ENCODE measurements at places on chromosomes 6 and 20.
A peak's percentile ranks its signal among the peaks of the same experiment; 100 is the strongest.

DNA sequence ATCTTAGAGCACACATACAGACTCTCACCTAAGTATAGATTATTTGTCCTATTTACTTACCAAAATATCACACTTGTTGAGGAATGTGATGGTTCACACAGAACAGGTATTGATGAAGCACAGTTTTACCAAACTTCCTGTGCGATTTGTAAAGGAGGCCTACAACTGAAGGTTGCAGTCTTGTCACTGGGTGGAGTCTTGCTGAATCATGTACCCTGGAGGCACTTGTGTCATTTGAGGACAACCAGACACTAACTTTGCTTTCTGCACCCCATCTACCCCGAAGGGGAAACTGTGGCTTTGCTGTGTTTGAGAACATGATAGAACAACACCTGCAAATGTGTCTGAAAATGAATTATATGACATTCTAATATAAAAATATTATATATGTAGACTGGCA is 32.4 kb upstream of the HINT3 start:
- no peak for DNase-seq

DNA sequence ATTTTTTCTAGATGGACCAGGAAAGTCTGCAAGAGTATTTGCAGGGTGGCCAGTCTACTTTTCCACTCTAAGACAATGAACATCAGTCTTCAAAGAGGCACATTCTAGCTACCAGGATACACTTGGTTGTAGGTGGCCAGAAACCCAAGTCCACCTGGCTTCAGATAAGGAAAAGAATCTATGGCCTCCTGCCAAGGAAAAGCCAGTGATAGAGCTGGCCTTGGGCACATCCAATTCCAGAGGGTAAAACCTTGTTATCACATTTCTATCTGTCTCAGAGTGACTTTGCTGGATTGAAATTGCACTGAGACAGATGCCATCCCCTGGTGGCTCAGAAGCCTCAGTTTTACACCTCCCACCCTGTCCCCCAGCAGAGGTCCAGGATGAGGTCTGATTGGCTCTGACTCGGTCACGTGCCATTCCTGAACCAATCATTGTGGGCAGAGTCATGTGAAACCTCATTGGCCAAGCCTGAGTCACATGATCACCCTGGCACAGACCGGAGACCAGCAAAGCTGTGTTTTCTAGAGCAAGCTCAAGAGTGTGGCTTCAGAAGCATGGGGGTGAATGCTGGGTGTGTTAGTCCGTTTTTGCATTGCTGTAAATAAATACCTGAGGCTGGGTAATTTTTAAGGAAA is 497.4 kb upstream of the SULF2 start:
- no peak for DNase-seq

DNA sequence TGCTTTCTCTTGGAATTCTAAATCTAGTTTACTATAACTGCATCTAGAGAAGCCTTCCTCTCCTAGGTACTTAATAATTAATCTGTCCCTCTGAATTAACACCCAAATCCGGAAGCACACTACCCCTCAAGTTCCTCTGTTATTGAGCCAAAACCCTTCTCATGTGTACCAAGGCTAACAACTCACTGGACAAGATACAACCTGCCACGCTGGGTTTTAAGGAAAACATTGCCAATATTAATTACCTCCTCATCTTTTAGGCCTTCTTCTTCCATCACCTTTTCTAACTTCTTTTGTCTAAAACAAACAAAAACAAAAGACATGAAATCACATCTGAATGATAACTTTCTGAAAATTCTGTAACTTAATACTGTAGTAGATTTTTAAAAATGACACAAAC is 21.9 kb downstream of the STK38 start:
- DNase-seq: no peak

DNA sequence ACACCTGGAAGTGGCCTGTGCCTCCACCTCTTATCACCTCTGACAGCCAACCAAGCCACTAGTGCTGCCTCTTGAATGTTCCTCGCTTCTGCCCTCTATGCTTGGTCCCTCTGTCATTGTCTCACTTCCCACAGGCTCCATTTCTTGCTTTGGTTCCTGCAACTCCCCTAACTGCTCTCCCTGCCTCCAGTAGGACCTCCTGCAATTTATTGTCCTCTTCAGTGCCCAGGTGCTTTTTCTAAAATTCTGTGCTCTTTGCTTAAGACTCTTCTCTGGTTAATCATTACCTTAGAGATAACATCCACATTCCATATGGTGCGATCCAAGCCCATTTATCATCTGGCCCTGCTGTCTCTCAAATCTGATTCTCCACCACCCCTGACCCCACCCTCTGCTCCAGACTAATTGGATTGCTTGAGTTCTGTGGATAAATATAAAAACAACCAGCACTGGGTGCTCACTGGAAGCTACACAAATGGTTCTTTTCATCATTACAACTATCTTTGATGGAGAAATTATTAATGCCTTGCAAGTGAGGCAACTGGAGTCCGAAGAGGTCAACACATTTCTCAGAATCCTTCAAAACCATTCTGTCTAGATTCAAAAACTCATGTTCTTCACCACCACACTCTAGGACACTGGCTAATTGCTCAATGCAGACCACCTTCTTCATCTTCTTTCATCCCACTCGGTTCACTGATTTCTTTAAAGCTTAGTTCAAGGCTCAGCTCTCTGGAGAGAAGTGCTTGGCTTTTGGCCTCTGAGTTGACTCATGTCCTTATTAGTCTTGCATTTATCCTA is 47.2 kb downstream of the FOXA2 start:
- DNase-seq: no peak

DNA sequence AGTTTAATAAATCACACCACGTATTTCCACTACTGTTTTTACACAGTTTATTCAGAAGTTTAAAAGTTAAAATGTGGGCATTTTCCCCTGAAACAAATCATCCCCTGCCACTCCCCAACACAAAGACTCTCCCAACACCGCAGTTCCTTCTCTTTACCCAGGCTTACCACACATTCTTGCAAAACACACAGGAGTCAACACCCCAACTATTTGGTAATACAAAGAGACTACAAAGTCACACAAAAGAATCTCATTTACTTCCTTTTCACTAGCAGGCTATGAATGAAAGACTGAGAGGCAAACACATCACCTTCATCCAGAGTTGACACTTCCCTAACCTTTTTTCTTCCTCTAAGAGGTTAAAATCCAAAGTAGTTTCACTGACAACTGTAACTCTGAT is 51.1 kb downstream of the KCTD20 start:
- DNase-seq: no peak

GRCh38 chr6:106113256-106113959 is 27.3 kb downstream of the PRDM1 start:
- no peak for DNase-seq

- DNase-seq: no peak
These were observed at the start of gene CD24 for GRCh38 chr6:106974336-106974998. CD24 (minus strand) TSS chr6:106974729; CDS start chr6:106974646, 83 bp downstream.

DNA sequence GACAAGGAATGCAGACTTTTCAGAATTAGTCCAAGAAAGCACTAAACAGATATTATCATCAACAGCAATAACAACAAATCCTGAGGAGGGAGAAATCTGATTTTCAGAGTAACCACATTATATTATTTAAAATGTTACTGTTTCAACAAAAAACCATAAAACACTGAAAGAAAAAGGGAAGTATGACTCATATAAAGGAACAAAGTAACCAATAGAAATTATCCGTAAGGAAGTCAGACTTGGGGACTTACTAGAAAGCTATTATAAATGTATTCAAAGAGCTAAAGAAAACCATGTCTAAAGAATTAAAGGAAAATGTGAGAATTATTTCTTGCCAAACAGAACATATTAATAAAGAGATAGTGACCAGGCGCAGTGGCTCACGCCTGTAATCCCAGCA is 98.1 kb downstream of the MYLK4 start:
- no peak for DNase-seq

GRCh38 chr20:31924561-31924960 is 27.3 kb downstream of the PDRG1 start:
- no peak for DNase-seq

DNA sequence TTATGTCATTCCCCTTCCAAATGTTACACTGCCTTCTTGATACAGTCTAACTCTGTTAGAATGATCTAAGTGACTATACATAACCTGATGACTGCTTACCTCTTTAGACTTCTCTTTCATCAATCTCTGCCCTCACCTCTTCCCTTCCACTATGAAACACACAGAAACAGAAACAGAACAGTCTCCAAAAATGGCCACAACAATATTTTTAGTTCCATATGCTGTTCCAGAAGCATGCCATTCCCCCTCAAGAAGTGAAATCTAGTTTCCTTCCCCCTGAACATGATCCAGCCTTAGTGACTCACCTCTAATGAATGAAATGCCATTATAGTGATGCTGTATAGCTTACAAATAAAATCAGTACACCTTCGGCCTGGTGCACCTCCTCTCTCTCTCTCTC is 229.3 kb upstream of the TENT5A start:
- peak; percentile 36 for DNase-seq

- no peak for DNase-seq
These were observed 260.0 kb downstream of the ERMARD start for GRCh38 chr6:170011204-170012036.

DNA sequence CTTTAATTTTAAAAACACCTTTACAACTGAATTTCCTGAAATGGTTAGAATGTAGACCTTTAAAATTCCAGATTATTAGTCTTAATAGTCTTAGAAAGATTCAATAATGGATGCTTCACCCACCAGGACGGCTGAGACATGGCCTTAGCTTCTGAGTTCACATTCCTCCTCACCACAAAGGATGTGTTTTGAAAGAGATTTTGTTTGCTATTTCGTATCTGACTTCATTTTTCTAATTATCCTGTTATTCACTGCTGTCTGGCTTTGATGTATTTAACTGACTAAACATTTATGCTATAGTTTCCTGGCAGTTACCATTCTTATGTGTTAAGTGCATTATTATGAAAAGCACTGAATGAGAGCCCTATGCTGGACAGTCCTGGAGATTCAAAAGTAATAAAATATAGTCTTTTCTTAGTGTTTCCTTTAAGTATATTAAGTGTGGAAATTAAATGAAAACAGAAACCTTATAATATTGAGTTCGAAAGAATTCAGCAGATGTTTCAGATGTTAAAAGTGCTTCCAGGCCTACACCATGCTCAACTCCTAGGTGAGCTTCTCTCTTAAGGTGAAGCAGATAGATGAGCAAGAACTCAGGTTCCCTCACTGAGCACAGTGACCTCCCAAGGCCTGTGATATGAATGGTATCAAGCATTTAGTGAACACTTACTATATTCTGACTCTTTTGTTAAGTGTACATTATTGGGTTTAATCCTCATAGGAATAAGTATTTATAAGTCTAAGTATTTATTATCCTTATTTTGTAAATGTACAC is 40.3 kb downstream of the MAP3K4 start:
- DNase-seq: no peak

DNA sequence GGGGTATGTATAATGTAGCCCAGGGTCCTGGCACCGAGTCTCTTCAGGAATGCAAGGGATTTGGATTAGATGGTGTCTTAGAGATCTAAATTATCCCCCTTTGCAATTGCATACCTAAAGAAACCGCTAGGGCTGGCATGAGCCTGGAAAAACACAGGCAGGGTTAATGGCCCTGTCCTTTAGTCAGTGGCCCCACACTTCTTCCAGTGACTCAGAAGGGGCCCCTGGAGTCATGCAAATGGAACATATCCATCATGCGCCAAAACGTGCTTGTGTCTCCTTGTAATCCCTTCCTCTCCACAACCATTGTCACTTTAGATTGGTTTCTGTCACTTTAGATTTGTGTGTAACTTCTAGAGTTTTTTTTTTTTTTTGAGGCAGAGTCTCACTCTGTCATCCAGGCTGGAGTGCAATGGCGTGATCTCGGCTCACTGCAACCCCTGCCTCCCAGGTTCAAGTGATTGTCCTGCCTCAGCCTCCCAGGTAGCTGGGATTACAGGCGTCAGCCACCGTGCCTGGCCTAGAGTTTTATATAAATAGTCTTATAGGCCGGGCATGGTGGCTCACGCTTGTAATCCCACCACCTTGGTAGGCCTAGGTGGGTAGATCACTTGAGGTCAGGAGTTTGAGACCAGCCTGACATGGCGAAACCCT is 8.7 kb upstream of the MYBL2 start:
- peak; percentile 3 for DNase-seq

DNA sequence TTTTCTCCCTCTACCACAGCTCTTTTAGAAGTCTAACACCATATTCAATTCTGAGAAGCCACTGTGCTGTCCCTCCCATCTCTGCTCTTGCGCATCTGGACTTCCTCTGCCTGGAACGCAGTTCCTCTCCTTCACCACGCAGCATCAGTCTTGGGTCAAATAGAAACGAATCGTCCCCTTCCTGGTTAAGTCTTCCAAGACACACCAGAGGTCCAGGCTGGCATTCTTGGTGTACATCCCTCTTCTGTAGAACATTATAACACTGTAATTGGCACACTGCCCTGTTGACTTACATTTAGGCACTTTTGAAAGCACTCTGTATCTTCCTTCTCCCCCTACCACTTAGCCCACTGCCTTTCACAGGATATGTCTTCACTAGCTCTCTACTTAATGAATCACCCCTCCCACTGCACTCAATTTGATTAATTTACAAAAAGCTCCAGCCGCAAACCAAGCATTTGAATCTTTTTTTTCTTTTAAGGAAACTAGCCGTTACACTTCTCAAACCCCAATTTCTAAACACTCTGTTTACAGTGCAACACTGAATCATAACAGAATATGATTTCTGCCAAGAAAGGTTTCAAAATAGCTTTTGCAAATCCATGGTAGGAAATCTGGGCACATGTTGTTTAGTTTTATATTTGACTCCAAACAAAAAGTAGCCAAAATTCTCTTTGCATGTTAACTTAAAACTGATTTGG is 140.8 kb upstream of the CARMIL1 start:
- peak; percentile 41 for DNase-seq

DNA sequence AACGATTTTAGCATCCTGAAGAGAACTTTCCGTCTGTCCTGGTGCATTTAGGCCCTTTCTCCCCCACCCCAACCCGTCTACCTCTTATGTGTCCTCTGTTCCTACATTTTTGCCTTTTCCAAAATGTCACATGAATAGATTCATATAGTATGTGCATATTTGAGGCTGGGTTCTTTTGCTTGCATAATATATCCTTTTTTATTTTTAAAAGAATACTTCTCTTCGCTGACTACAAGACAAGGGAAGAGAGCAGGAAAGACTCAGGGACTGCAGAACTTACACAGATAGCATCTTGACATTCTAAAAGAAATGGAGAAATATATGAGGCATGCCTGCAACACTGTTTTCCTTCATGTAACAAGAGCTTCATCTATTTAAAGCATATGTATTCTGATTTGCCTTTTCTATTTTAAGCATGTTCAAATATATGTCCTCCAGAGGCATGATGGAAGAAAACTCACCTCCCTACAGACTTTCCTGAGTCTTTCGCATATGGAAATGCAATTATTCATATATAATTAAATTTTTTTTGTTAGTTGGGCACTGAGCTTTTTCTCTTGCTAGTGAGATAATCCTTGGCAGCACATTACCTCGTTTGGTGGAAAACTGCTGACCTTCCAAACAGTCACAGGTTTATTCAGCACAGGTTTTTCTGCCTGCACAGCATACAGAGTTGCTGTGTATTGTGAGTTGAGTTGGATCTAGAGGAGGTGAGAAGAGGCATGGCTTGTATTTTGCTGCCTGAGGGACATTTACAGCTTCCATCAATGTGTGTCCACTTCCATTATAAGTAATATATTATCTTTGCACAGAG is 170.0 kb downstream of the AKAP7 start:
- no peak for DNase-seq
